ENCODE measurements at places on chromosomes 4 and X. TPM values are rescaled to one million over a fixed set of nuclear protein-coding genes. Genes with fewer than 3 reads are reported as not detected.

PHKA1 gene
- 10.2 TPM for total RNA-seq

RBMX2 gene
- total RNA-seq, result 28.4 TPM

RHOXF2B gene
- not detected for total RNA-seq

CXCL10 gene
- total RNA-seq, result 3.0 TPM

PPP2R3B gene
- 25.5 TPM for total RNA-seq

DNA sequence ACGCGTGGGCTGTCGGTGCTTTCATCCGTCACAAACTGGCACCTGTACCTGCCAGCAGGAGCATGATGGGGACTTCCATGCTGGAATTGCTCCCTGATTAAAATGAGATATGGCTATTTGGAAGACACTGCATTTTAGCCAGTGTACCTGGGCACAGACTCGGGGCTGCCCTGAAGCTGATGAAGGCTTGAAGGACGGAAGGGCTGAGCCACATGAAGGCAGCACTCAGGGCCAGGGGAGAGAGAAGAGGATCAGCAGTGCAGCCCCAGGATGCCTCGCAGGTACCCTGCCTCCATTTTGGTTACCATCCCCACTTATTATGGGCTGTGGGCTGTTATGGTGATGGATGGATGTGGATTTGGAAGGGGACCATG lies 79.0 kb downstream of the CRMP1 start:
- DNase-seq, result no peak
- no peaks in the 10 kb centered on the region for H3K27me3 ChIP-seq
- no peak overlapping the region for H3K4me3 ChIP-seq
- H3K27ac ChIP-seq, result no peak overlapping the region
- H3K36me3 ChIP-seq, result no peaks in the 10 kb centered on the region

GRCh38 chr4:142416711-142417275 lies 429.3 kb downstream of the INPP4B start:
- peaks cover 61% of the 10 kb centered on the region for H3K4me1 ChIP-seq
- peak overlapping the region; percentile 68 for H3K4me3 ChIP-seq
- DNase-seq, result no peak
- peak overlapping the region; percentile 94 for H3K27ac ChIP-seq

DNA sequence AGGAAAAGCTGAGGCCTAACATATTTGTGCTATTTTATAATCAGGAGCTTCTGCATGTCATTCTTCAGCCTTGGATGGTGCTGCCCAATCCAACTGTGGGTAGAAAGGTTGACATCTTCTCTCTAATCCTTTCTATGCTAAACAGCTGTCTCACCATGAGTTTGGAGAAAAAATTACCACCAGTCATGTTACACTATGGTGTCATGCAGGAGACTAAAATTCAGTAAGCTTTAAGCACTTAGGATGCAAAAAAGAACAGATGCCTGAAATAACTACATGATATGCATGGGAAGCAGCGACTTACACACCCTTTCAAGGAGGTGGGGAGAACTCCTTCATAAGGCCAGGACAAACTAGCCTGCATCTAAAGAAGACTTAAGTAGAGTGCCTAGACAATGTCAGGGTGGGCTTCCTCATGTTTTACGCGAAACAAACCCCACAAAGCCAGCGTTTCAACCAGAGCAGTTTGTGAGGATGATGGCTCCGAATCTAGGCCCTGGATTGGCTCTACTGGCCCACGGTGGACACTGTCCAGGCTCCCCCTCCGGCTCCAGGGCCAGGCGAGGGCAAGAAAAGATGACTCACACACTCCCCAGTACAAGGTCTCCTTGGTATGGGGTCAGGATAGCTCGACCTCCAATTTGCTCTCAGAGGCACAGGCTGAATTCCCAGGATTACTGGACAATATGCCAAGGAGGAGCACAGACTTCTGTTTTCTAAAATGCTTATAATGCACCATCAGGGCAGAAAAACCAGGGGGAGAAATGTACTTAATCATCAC lies 45.1 kb downstream of the STX18 start:
- no peak for DNase-seq
- H3K4me3 ChIP-seq, result no peak overlapping the region

- no peaks in the 10 kb centered on the region for H3K27me3 ChIP-seq
- no peak overlapping the region for H3K4me3 ChIP-seq
- H3K27ac ChIP-seq, result no peak overlapping the region
Measured at GRCh38 chr4:98557194-98557892, 101.1 kb downstream of the TSPAN5 start.

DNA sequence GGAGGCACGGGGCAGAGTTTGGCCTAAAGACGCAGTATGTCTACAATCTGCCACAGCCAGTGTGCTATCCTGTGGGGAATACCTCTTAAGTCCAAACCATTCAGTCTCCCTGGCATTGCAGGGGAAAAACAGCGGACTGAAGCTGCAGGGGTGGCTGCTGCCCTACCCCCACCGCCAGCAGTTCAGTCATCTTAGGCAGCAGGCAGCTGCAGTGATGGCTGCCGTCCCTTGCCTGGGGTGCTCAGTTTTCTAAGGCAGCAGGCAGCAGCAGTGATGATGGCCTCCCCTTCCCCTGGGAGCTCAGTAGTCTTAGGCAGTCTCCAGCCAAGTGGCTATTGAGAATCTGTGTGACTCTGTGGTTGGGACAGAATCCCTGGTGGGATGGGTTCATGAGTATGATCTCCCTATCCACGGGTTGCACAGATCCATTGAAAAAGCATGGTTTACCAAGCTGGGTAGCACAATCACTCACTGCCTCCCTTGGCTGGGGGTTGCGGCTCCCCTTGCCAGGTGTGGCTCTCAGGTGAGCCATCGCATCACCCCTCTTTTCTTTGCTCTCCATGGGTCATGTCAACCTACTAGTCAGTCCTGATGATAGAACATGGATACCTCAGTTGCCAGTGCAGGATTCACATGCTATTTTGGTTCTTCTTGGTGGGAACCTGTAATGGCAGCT lies 48.9 kb upstream of the GRID2 start:
- H3K27me3 ChIP-seq, result no peaks in the 10 kb centered on the region
- no peak for DNase-seq
- no peak overlapping the region for H3K4me3 ChIP-seq
- no peak overlapping the region for H3K27ac ChIP-seq

DNA sequence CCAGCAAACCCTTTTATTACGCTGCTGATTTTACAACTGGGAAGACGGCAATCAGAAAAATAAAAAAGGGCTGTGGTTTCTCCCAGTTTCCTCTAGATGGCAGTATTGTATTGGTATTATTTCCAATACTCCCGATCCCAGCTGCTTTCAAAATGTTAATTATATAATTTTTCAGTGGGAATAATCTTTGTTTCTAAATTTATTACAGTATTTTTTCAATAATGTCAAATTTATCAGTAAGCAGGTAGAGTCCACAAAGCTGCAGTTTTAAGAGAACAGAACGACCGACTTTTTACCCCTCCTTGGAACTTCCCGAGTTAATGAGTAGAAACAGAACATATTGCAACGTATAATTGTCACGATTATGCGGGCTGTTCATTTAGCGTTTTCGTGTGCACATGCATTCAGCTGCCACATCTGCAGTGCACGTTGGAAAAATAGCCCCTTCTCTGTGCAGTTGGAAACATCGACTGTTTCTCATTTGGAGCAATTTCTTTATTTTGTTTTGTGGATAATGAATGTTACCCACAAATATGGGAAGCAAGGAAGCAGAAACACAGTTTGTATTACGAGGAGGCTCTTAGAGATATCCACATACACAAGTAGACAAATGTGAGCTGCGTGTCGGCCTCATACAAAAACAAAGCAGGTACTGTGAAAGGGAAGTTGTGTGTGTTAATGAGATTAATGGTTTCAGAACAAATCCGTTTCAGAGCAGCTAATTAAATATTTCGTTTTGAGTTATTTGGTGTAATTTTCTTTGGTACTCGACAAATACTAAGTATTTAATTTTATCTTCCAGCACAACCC lies 188.0 kb downstream of the STIM2 start:
- H3K36me3 ChIP-seq, result peaks cover 5% of the 10 kb centered on the region
- no peak overlapping the region for H3K27ac ChIP-seq
- DNase-seq, result no peak

DNA sequence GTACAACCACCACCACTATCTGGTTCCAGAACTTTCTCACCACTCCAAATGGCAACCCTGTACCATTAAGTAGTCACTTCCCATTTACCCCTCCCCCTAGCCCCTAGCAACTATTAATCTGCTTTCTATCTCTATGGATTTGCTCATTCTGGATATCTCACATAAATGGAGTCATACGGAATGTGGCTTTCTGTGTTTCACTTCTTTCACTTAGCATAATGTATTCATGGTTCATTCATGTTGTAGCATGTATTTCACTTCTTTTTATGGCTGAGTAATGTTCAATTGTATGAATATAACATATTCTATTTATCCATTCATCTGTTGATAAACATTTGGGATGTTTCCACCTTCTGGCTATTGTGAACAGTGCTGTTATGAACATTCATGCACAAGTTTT lies 104.7 kb downstream of the AMMECR1 start:
- no peak overlapping the region for H3K4me3 ChIP-seq
- peaks cover 5% of the 10 kb centered on the region for H3K36me3 ChIP-seq
- no peak overlapping the region for H3K27ac ChIP-seq

GRCh38 chr4:127151941-127152340 lies 480.8 kb upstream of the INTU start:
- no peak for DNase-seq
- no peak overlapping the region for H3K4me3 ChIP-seq
- H3K27me3 ChIP-seq, result no peaks in the 10 kb centered on the region
- H3K27ac ChIP-seq, result no peak overlapping the region
- no peaks in the 10 kb centered on the region for H3K36me3 ChIP-seq

- H3K4me1 ChIP-seq, result peaks cover 24% of the 10 kb centered on the region
- H3K27ac ChIP-seq, result peak overlapping the region; percentile 29
- H3K4me3 ChIP-seq, result no peak overlapping the region
- H3K36me3 ChIP-seq, result peaks cover 13% of the 10 kb centered on the region
- DNase-seq, result no peak
Measured at GRCh38 chrX:19639813-19640462, 124.6 kb upstream of the MAP3K15 start.

DNA sequence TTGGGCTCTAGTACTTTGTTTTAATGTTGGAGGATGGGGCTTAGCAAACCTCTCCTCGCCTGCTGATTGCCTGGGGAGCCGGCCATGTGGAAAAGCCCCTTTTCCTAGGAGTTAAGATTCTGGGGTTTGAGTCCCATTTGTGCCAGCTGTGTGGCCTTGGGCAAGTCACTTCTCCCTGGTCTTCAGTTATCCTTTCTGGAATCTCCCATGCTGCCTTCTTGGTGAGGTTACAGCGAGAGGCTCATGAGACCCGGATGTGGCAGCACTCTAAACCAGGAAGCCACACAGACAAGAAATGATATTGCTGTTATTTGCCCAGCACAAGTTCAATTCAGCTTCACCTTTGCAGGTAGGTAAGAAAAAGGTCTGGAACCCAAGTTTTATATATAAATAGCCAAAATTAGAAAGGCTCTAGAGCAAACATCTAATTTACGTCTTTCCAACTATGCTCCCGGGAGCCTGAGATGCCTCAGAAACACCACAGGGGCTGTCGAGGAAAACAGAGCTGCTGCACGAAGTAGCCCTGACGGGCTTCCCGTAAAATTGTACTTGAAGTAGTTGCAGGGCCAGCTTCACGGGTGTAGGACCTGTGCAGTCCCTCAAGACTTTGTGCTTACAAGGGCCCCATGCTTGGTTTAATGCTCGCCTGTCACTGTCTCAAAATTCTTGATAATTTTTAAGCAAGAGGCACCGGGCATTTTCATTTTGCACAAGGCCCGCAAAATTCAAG lies 8.3 kb upstream of the SASH3 start:
- peaks cover 53% of the 10 kb centered on the region for H3K4me1 ChIP-seq
- peak overlapping the region; percentile 91 for H3K27ac ChIP-seq
- H3K4me3 ChIP-seq, result peak overlapping the region; percentile 34
- H3K27me3 ChIP-seq, result no peaks in the 10 kb centered on the region

DNA sequence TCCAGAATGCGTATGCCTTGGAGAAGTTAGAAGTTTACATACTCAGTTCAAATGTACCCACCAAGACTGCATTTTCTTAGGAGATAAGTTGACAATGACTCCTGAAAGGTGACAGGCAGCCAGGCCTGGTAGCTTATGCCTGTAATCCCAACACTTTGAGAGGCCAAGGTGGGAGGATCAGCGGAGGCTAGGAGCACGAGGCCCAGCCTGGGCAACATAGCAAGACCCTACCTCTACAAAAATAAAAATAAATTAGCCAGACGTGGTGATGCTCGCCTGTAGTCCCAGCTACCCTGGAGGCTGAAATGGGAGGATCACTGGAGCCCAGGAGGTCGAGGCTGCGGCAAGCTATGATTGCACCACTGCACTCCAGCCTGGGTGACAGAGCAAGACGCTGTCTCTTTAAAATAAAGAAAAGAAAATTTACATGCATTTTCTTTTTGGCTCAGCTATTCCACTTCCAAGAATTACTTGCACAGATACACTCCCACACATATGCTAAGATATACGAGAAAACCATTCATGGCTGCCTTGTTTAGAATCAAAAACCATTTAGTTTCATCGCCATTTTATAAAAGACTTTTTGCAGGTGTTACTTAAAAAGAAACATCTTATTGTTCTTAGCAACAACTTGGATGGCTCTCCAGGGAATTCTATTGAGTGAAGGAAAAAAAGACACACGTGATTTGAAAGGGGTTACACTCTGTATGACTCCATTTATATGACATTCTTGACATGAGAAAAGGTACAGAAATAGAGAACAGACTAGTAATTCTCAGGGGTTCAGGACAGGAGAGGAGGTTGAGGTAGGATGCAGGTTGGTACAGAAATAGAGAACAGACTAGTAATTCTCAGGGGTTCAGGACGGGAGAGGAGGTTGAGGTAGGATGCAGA lies 66.3 kb downstream of the DHRSX start:
- no peaks in the 10 kb centered on the region for H3K4me1 ChIP-seq
- no peak overlapping the region for H3K27ac ChIP-seq
- H3K36me3 ChIP-seq, result peaks cover 37% of the 10 kb centered on the region
- no peak for DNase-seq

DNA sequence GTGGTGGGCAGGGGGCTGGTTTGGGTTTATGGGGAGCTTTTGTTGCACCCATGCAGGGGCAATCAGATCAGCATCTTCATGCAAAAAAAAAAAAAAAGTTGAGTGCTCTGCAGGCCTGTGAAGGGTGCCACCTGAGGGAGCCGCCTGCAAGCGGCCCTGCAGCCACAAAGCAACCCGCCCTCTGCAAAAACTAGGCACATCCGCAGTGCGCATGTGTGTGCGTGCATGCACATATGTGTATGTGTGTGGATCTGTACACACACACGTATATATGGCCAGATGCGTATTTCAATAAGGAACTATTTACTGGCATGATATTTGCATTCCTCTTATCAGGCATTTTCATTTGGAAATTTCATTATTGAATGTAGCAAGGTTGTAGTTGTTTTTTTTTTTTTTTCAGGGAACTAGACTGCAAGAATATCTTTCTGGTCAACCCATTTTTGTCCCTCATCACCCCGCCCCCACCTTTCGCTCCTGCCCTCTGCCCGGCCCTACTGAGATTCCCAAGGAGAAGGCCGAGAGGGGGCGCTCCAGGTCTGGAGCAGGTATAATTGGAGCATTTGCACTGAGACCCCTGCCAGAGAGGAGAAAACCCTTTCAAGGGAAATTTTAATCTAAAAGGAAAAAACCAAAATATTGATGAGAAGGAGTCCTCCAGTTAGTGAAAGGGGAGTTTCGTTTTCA lies 18.1 kb downstream of the CCNQ start:
- no peaks in the 10 kb centered on the region for H3K27me3 ChIP-seq
- peaks cover 14% of the 10 kb centered on the region for H3K4me1 ChIP-seq
- no peak overlapping the region for H3K27ac ChIP-seq
- H3K36me3 ChIP-seq, result no peaks in the 10 kb centered on the region
- DNase-seq, result no peak
